CD4-positive, alpha-beta T cell treated with Interleukin-10 for 1 hour (primary cell): ENCODE measurements at places on chromosomes 4 and X.

- DNase-seq = no peak
These were observed 110.7 kb upstream of the PPP2R3B start for GRCh38 chrX:497186-498014.

GRCh38 chr4:138507522-138507921, 265.4 kb upstream of the SLC7A11 start:
- DNase-seq = no peak

DNA sequence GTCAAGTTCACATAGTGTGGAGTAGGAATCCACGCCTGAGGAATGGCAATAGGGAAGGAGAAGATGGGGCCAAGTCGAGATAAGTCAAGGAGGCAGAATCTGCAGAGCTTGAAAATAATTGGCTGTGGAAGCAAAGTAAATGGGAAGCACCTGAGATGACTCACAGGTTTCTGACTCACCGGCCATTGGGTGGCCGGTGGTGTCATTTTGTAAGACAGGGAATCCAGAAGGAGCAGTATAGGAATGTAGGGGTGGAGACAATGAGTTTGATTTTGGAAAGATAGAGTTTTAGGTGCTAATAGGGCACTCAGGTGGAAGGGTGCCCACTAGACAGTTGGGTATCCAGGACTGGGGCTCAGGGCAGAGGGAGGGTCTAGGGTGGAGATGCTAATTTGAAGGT, 201.0 kb upstream of the MAMLD1 start:
- DNase-seq = no peak

DNA sequence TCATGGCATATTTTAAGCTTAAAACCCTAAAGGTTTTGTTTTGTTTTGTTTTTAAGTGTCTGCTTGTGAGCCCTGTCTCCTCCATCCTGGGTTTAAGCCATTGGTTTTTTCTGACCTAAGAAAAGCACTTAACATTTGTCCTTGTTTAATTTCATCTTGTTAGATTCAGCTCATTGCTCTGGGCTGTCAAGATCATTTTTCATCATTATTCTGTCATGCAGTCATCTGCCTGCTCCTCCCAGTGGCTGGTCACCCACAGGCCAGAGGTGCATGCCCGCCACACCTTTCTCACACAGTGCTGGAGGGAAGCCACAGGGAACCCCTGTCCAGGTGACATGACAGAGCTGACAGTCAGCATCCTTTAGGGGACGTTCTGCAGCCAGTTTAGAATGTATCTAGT, 11.7 kb upstream of the REELD1 start:
- no peak for DNase-seq

DNA sequence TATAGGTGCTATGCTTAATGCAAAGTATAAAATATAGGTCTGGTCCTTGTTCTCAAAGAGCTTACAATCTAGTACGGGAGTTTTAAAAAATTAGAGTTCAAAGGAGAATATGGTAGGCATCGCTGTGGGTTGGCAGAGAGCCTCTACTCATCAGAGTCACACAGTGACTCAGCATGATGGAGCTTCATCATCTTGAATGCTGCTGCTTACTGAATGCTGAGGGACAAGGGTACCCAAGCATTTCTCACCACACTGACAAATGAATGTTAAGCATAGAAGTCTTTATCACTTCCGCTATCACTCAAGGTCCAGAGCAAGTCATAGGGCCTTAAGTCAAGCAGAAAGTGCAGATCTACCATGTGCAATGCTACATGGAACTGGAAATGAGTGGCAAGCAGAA, 268.6 kb upstream of the IGFBP7 start:
- DNase-seq = no peak

- no peak for DNase-seq
These were observed 144.0 kb upstream of the ADAMTS3 start for GRCh38 chr4:72712997-72713396.
